ENCODE measurements at places on chromosomes 5 and 9.

DNA sequence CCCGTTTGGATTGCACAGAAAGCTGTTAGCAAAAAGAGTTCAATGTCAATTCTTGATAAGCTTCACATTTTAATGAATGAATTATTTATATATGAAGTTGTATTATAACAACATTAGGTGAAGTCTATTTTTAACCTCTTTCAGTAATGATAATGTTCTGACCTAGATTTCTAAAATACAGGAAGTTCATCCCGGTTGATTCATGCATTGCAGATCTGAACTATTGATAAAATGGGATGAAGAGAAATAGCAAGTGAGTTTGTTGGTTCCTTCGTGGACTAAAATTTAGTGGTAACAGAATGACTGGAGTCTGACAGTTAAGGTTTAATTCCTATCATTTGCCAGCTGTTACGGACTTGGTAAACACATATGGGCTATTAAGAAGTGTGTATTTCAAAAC lies 180.5 kb downstream of the PCSK1 start:
- DNase-seq = no peak

GRCh38 chr5:72459089-72459661 lies 48.0 kb downstream of the ZNF366 start:
- no peak for DNase-seq

DNA sequence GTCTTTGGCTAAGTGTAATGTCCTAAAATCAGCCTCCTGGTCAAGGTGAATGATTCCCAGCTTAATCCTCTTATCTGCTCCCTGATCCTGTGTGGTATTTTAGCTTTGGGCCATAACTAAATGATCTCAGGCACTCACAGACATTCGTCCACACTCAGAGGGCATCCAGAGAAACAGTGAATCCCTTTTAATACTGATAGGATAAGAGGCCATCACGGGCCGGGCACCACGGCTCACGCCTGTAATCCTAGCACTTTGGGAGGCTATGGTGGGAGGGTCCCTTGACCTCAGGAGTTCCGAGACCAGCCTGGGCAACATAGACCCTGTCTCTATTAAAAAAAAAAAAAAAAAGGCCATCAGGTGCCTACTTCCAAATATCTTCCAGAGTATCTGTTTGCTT lies 6.3 kb downstream of the PDCL start:
- no peak for DNase-seq

DNA sequence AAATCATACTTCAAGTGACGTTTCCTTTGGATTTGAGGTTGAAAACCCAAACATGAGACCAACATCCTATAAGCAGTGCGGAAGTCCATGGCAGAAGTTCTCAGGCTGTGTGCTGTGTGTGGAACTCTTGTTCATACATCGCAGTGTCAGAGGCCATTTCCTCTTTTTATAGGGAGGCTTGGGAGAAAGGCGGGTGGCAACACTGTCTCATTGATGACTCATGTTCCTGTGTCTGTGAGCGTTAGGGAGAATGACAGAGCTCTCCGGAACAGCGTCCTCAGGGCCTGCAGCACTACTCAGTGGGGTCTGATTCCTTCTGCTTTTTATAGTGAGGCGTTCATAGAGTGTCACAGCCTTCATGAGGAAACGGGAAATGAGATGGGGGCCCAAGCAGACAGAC lies 98.8 kb upstream of the BASP1 start:
- no peak for DNase-seq

GRCh38 chr9:108245331-108245730 lies 610.5 kb downstream of the ACTL7B start:
- no peak for DNase-seq

DNA sequence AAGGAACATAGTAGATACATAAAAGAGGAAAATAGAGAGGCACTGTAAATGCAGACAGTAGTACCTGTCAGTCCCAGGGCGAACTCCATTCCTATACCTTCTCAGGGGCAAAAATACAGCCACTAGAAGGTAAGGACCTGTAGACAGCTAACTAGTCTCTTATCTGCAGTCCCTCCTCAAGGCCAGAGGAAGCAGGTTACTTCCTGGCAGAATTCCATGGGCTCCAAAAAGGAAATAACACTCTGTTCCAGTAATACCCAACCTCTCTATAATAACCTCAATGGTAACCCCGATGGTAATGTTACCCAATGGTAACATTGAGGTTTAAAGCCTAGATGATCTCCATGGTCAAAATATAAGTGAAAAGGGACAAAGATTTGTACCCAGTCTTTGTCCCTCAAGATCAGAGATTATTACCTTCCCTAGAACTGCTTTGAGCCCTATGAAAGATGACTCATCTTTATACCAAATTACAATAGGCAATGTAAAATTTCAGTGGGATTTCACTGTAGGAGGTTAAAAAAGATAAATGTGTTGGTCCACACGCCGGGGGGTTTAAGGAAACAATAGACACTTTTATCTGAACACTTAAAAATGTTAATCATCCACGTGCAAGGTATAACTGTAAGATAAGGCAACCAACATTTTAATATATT lies 113.0 kb downstream of the DENND1A start:
- no peak for DNase-seq

All from activated CD4-positive, alpha-beta T cell treated with anti-CD3 and anti-CD28 coated beads for 4 hours (primary cell).